ENCODE measurements at places on chromosomes 16 and 17.

DNA sequence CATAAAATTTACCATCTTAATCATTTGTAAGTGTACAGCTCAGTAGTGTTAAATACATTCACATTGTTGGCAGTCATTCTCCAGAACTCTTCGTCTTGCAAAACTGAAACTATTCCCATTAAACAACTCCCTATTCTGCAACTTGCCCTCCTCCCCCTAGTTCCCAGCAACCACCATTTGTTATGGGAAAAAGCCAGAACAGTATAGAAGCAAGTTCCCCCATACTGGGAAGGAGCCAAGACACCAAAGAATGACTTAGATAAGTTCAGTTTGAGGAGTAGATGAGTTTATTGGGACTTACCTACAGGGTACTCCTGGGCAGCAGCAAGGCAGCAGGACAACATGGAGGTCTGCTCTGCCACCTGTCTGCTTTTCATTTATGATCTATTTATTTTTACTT is 39.3 kb upstream of the TEKT1 start:
- DNase-seq: no peak

GRCh38 chr16:87240211-87241136 is 76.7 kb downstream of the C16orf95 start:
- DNase-seq: no peak

- DNase-seq: no peak
These were observed 16.2 kb downstream of the SOCS3 start for GRCh38 chr17:78343543-78344201.

GRCh38 chr16:8611886-8612600 is 9.5 kb upstream of the METTL22 start:
- no peak for DNase-seq

DNA sequence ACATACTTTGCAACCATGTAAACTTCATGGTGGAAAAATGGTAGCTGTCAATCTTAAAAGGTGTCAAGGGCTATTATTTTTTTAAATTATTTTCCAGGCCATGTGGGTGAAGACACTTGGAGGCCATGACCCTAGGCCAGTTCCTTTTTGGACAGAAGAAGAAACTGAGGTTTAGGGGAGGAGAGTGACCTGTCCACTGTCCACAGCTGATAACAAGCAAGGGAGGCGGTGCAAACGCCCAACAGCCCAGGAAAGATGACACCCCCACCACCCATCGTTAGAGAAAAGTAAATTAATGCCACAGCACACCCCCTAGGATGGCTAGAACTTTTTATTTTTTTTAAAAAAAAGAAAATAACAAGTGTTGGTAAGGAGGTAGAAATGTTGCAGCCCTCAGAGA is 19.2 kb downstream of the ENPP7 start:
- DNase-seq: no peak

GRCh38 chr16:81097230-81097629 is 1.0 kb upstream of the GCSH start:
- no peak for DNase-seq

DNA sequence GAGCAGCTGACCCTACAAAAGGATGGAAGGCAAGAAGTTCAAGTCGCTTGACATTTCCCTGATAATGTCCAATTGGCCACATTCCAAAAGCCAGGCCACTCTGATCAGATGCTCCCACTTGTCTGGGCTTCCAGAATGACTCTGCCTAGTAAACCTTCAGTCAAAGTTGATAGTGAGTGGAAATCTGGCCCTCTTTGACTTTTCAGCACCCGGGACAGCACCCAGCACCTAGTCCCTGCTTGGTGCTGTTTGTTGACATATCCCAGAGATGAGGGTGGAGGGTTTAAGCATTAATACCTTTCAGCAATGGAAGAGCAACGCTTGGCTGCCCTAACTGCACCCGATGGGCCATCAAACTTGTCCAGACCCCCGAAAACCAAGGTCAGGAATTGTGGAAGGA is 131.3 kb downstream of the AIPL1 start:
- DNase-seq: no peak

- no peak for DNase-seq
These were observed 12.8 kb upstream of the ADCY7 start for GRCh38 chr16:50253514-50253910.

- peak; percentile 63 for DNase-seq
These were observed 537 bp downstream of the CNOT1 start for GRCh38 chr16:58628845-58629732.

GRCh38 chr16:19997734-19998133 is 76.0 kb downstream of the GPR139 start:
- no peak for DNase-seq

DNA sequence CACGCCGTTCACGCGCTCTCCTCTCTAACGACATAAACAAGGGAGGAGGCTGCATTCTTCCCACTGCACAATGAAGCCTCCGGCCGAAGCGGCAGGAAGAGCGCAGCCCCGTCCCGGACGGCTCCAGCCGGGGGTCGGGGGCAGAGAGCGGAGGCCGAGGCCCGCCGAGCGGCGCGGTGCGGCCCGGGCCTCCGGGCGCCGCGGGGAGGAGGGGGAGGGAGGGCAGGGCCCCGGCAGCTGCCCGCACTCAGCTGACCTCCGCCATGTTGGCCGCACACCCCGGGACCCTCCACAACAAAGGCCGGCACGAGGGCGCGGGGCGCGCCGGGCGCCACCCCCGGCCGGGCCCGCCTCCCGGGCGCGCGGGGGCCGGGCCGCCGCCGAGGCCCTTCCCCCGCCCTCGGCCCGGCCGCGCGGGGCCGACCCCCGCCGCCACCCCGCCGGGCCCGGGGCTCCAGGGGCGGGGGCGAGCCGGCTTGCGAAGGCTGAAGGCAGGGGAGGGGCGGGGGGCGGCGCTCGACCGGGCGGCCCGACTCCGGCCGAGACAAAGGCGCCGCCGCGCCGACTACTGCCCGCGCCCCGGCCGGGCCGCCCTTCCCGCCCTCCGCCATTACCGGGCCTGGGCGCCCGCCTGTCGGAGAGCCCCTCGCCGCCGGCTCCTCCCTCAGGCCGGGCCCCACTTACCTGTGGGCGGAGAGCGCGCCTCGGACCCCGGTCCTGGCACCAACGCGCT is 527 bp downstream of the SIAH1 start:
- DNase-seq: peak; percentile 58

DNA sequence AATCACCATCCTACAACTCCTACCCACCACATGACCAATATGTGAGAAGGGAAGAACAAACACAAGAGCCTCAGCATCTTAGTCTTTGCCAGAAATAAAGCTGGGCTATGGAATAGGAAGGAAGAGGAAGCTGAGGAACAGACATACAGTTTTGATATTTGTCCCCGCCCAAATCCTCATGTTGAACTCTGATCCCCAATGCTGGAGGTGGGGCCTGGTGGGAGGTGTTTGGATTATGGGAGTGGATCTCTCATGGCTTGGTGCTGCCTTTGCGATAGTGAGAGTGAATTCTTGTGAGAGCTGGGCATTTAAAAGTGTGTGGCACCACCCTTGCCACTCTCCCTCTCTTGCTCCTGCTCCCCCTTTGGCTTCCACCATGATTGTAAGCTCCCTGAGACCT is 52.4 kb upstream of the NLK start:
- DNase-seq: no peak

- peak; percentile 86 for DNase-seq
These were observed at the start of the genes KIAA0753 and TXNDC17 for GRCh38 chr17:6640536-6641246. TSS of gene KIAA0753 (minus strand) at chr17:6640711. CDS start at chr17:6635103, 5,608 bp downstream. TSS of gene TXNDC17 (plus strand) at chr17:6641060. CDS start at chr17:6641083, 23 bp downstream.

- DNase-seq: no peak
These were observed 12.8 kb downstream of the ITGAE start for GRCh38 chr17:3788200-3788599.

DNA sequence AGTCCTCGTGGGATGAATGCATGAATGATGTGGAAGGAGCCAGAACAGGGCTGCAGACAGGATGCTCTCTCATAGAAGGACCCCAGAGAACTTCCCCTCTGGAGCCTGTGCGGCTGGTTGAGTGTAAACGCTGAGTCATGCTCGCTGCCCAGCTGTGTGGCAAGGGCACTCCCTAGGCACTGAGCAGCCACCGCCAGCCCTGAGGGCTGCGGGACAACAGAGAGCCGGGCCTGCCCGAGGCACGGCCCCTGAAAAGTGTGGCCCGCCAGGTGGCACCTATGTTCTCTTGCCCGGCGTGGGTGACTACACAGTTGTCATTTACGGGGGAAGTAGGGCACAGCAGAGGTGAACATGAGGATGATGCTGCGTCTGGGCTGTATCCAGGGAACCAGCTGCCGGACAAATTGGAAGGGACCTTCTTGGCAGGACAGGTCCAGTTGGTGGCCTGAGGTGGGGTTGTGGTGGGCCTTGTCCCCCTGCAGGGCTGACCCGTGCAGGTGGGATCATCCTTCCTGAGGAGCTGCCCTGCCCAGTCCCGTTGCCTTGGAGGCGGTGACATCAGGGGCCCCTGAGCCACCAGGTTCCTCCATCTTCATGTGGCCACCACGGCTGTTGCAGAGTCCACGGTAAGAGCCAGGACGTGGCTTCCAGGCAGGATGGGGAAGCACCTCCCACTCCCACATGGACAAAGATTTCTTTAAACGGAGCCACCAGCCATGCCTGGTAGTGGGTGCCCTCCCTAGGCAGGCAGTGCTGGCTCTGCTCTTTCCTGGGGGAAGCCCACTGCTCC is 94.8 kb upstream of the CBX4 start:
- no peak for DNase-seq

GRCh38 chr16:50299508-50300105 is 33.3 kb downstream of the ADCY7 start:
- DNase-seq: peak; percentile 1

- no peak for DNase-seq
These were observed 2.3 kb downstream of the RBFOX3 start for GRCh38 chr17:79608624-79608959.

DNA sequence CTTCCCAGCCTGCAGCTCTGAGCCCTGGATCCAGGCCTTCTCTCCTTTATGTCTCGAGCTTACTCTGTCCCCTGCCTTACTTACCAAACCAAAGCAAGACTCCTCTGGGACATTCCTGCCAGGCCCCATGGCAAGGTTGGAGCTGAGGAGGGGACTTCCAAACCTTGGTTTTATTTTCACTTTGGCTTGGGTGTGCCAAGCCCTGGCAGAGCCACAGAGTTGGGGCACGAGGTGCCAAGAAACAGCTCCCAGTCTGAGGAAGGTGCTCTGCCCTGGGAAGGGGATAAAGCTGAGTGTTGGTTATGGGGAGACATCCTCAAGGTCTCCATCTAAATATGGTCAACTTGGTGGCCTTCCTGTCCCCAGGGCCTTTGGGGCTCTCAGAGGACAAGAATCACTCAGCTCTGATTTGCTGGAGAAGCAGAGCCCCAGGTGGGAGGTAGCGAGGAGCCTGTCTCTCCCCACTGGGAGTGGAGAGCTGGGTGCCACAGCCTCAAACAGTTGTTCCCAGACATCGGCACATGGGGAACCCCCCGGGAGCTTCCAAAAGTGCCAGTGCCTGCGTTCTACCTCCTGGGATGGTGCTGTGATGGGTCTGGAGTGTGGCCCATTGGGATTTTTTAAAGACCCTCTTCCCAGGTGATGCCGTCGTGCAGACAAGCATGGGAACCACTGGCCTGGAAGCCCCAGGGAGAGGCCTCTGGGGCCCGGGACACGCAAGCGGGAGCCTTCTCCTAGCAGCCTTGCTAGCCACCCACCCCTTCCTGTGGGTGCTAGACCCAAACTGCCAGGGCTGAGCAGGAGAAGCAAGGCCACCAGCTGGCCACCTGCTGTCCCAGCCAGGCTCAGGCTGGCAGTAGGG is 10.3 kb downstream of the NLRC5 start:
- DNase-seq: no peak

DNA sequence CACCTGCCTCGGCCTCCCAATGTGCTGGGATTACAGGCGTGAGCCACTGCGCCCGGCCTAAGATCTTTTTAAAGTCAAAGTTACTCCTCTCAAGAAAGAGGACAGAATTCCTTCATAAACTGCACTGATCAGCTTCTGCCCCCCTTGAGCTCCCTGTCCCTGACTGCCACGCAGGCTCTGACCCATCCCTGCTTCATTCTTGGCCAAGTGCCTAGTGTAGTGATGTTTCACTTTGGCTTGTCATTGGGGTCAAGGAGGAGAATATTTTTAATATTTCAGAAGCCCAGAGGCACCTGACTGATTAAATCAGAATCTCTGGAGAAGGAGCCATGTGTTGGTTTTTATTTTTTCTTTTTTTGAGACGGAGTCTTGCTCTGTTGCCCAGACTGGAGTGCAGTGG is 9.1 kb downstream of the MRM1 start:
- no peak for DNase-seq

DNA sequence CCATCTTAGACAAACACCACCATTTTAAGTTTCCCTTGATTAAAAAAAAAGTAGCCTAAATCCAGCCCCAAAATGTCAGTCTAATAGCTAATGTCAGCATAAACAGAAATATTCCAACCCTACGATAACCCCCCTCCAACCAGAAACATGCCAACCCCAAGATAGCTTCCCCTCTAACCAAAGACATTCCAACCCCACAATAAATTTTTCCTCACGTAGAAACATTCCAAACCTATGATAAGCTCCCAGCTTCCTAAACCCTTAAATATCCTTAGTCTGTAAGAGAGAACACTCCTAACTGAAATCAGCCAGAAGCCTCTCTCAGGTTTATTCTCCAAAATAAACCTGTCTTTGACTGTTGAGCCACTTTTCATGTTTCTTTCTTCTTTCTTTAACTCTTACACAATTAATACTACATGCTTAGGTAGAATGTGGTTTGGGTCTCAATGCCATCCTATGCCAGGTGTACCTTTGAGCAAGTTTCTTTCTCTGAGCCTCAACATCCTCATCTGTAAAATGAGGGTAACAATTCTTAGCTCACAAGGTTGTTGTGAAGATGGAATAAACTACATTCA is 10.5 kb upstream of the KRT38 start:
- no peak for DNase-seq

- no peak for DNase-seq
These were observed at the start of gene ATP2A3 for GRCh38 chr17:3964203-3965117. TSS of gene ATP2A3 (minus strand) at chr17:3964437. CDS start at chr17:3964291, 146 bp downstream.

DNA sequence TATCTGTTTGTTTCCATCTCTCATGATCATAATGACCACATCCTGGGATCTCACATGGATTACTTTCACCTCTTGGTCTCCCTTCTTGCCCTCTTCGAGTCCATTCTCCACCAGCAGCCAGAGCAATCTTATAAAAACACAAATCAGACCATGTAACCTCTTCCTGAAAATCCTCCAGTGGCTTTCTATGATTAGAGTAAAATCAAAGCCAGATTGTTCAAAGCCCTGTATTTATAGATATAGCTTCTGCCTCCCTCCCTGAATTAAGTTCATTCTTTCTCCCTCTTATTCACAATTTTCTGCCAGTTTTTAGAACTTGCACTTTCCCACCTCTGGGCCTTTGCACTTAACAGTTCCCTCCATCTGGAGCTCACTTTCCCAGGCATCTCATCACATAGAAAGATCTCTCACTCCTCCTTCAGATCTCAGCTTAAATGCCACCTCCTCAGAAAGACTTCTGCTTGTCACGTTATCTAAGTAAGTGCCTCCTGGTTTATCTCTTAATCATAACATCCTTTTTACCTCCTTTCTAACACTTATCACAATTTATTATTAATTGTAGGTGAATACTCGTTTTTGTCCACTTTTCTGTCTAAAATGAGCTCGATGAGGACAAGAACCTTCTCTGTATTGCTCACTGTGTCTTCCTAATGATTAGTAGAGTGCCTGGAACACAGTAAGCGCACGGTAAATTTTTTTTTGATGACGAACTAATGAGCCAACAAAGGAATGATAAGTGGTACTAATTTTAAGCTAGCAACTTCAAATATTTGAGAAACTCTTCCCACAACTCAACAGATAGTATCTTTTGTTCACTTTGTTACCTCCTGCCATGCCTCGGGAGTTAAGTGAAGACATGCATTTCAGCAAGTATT is 80.5 kb downstream of the CYB561 start:
- DNase-seq: no peak

- DNase-seq: no peak
These were observed 111.1 kb downstream of the OR1D5 start for GRCh38 chr17:2952174-2952845.

GRCh38 chr17:11488407-11488806 is 109.9 kb upstream of the DNAH9 start:
- DNase-seq: no peak

GRCh38 chr17:2011411-2012371 is 13.4 kb downstream of the RTN4RL1 start:
- DNase-seq: no peak
